Epithelial cell of proximal tubule (primary cell): ENCODE measurements at places on chromosomes 13 and 19. TPM values are rescaled to one million over a fixed set of nuclear protein-coding genes. Genes with fewer than 3 reads are reported as not detected.

- no peak for DNase-seq
These were observed 73.8 kb downstream of the MAP4K1 start for GRCh38 chr19:38543807-38544568.

GRCh38 chr19:13794398-13794756, 866 bp upstream of the ZSWIM4 start:
- no peak for DNase-seq

DNA sequence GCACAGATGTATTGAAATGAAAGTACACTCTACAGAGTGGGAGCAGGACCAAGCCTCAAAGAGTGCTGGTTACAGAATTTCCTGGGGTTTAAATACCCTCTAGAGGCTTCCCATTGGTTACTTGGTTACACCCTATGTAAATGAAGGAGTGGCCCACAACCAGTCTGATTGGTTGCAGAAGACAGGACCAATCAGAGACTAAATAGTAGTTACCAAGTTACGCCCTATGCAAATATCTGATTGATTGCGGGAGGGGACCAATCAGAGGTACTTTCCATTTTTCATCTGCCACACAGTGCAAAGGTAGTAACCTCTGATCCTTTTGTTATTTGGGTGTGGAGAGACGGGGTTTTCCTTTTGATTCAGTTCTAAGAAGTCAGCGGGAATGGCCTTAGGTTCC, 5.5 kb upstream of the ZFP82 start:
- no peak for DNase-seq

- no peak for DNase-seq
These were observed 7.6 kb downstream of the AKT2 start for GRCh38 chr19:40277356-40278059.

DNA sequence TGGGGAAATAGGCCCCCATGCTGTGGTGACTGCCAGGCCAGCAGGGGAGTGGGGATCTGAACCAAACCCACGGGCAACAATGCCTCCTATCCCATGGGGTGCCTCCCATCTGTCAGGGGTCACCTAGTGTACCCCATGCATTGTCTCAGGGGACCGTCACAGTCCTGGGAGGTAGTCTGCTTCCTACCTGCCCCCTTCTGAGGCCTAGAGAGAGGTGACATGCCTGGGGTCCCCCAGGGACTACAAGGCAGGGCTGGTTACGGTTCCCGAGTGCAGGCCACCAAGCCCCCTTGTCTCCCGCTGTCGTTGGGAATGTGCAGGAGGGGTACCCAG, 11.1 kb downstream of the NDUFB7 start:
- DNase-seq: no peak

GRCh38 chr19:15551293-15552004, 43.1 kb downstream of the CYP4F22 start:
- no peak for DNase-seq

- DNase-seq: no peak
These were observed 48.9 kb upstream of the PABPC3 start for GRCh38 chr13:25046985-25047511.

GRCh38 chr13:111558700-111559088, 238.3 kb downstream of the TEX29 start:
- no peak for DNase-seq

GRCh38 chr19:16259385-16260159, 61.9 kb downstream of the AP1M1 start:
- no peak for DNase-seq

DNA sequence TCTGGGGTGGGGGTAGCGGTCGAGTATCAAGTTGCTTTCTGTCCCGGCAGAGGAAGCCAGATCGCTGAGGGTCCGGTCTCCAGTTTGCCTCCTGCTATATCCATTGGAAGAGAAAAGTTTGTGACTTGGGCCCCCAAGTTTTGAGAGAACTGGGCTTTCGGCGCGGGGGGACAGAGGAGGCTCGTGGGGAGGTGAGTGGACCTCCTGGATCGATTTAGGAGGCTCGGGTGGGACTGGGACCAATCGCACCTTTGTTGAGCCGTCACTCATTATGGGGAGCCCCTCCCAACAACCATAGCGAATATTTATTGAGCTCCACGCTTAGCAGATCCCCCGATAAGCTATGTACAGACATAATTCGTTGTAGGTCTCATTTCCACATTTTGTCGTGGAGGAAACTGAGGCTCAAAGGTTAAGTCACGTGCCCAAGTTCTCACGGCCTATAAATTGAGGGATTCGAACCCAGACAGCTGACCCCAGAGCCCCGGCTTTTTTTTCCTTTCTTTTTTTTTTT, 909 bp downstream of the RFXANK start:
- no peak for DNase-seq

GRCh38 chr19:38517321-38517720, 83.8 kb downstream of the RYR1 start:
- no peak for DNase-seq

The DMKN gene
- total RNA-seq: 195 and 200 TPM in 2 replicates

The PRR19 gene
- total RNA-seq: 0.23 and 2.7 TPM in 2 replicates

The BLOC1S3 gene
- 5.4 and 11.5 TPM in 2 replicates for total RNA-seq

The SLC8A2 gene
- not detected in 2 replicates for total RNA-seq

The JUNB gene
- total RNA-seq: 127 and 251 TPM in 2 replicates

The TMEM238 gene
- 16.3 and 21.4 TPM in 2 replicates for total RNA-seq
